ENCODE measurements at places on chromosomes 13 and 19. TPM values are rescaled to one million over a fixed set of nuclear protein-coding genes. Genes with fewer than 3 reads are reported as not detected.

The ATXN8OS gene
- not detected for total RNA-seq

- DNase-seq, result no peak
Measured at GRCh38 chr13:72156760-72157159, 289.8 kb upstream of the DACH1 start.

GRCh38 chr13:32988608-32989289, 27.5 kb upstream of the KL start:
- DNase-seq, result no peak

The CASP14 gene
- total RNA-seq, result not detected

- DNase-seq, result no peak
Measured at GRCh38 chr13:87622971-87623370, 48.2 kb upstream of the SLITRK5 start.

DNA sequence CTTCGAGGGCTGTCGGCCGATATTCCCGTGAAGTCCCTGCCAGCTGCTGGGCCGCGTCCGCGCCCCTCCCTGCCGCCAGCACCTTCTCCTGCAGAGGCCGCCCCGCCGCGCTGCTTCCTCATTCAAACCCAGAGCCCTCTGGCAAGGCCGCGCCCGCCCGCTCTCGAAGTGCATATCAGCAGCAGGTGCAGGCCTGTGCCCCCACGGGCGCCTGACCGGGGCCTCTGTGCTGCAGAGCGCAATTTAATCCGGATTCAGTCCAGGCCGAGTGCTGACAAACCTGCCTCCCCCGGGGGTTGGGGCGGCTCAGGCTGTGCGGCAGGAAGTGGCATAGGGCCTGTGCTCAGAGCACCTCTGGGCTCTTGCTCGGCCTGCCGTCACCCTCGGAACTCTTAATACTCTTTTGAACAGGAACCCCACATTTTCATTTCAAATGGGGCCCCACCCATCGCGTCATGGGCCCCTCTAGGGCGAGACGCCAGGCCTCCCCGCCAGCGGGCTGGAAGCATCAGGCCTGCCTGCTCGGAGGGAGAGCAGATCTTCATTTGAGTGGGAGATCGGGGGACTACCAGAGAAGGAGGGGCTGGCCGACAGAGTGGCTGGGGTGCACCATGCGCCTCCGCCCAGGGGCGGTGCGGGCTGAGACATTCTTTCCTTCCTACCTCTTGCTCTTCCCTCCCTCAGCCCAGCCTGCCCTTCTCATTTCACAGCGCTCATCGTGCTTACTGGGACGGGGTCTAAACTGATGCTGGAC, 125.7 kb downstream of the TNFRSF19 start:
- DNase-seq, result peak; percentile 41

DNA sequence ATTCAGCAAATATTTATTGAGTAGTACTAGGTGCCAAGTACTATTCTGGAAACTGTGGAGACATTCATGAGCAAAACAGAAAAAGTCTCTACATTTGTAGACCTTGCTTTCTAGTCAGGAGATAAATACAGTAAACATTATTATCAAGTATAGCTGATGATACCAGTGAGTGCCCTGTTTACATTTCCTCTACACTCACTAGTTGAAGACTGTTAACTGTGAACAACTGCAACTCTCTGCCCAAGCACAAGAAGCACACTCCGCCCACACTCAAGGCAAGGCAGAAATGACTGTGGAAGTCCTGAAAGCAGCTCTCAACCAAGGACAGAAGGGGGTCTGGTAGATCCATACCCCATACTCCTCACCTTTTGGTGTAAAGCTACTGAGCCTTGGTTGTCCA, 837.0 kb downstream of the DIAPH3 start:
- no peak for DNase-seq

GRCh38 chr19:34578751-34579150, 97.2 kb downstream of the WTIP start:
- no peak for DNase-seq

The GPR183 gene
- total RNA-seq, result 86.8 TPM

DNA sequence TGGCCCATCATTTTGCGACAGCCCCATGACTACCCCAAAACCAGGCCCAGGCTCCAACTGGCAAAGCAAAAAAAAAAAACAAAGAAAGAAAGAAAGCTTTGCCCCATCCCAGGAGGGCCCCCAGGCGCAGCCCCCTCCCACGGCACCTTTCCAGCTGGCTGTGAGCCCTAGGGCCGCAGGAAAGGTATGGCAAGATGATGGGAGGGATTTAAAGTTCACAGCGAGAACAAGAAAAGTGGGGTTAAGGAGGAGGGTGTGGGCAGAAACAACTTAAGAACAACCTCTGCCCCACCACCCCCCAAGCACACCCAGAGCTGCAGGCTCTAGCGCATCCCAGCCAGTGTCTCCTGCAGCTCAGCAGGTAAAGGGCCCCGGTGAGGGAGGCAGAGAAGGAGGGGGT, at the start of gene CYP2F1:
TSS of gene CYP2F1 (plus strand) at position 301 of the 400 bp plus-strand sequence. CDS start 1,757 bp downstream, outside the sequence.
- DNase-seq, result no peak

GRCh38 chr13:52744842-52745375, 5.3 kb upstream of the CNMD start:
- no peak for DNase-seq

GRCh38 chr13:36447501-36447900, 15.2 kb downstream of the CCNA1 start:
- DNase-seq, result no peak

The ZFP82 gene
- 3.3 TPM for total RNA-seq

- DNase-seq, result no peak
Measured at GRCh38 chr19:2519482-2519881, 43.6 kb downstream of the GADD45B start.

- DNase-seq, result no peak
Measured at GRCh38 chr13:20093951-20094350, 66.9 kb downstream of the GJA3 start.

The DMKN gene
- total RNA-seq, result 0.49 TPM

The INSL3 gene
- 9.4 TPM for total RNA-seq

The CPAMD8 gene
- total RNA-seq, result 0.18 TPM

DNA sequence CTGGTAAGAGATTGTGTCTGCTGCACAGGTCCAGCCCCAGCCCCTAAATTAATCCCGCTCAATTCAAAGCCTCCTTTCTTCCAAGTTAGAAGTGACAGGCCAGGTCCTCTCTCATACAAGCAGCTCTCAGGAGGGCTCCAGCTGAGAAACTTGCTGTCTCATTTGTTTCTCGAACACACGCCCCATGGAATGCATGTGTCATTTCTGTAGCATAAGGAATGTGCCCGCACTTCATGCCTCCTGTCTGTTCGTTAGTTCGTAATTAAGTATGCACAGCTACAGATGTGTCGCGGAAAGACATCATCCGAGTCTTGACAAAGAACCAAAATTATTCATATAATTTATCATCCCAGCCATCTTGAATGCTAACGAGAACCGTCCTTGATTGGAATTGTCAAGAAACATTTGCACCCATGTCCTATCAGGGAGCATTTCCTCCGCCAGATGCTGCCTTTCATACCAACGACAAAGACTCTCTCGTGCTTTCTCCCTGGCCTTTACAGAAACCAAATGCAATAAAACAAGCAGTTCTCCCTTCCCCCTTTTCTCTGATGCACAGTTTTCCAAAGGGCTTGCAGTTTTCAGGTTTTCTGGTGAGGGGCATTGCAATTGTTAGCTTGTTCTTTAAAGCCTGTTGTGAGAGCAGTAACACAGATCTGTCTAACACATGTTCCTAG, 133.5 kb downstream of the UQCRFS1 start:
- DNase-seq, result no peak

- DNase-seq, result no peak
Measured at GRCh38 chr19:2582984-2583956, 107.3 kb downstream of the GADD45B start.

DNA sequence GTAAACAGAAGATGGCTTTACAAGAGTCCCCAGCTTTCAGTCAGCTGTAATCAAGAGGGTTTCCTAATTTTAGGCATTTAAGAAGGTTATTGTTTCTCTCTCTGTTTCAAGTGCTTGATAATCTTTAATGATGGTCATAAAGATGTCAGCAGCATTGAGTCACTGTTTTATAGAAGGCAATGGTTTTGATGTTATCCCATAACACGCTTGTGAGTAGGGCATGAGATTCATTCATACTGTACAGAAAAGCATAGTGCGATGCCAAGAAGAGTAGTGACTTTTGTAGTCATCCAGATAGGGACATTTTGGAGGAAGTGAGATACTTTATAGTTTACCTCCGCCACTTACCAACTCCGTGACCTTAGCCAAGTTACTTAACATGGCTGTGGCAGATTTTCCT, 364.2 kb upstream of the SLC10A2 start:
- no peak for DNase-seq
